Hematopoietic multipotent progenitor cell treated with erythropoietin and hydrocortisone succinate and interleukin-3 and kit ligand, for 4 days (in vitro differentiated cells): ENCODE measurements at places on chromosomes 11 and 22.

GRCh38 chr11:123483058-123483457 is 53.0 kb downstream of the GRAMD1B start:
- no peak for DNase-seq

GRCh38 chr11:127789927-127790326 is 789.4 kb upstream of the KIRREL3 start:
- peak; percentile 65 for DNase-seq

- peak; percentile 49 for DNase-seq
Measured at GRCh38 chr11:72584293-72584938, 89.8 kb downstream of the PDE2A start.

- no peak for DNase-seq
Measured at GRCh38 chr22:38469306-38469781, 1.4 kb downstream of the KDELR3 start.

DNA sequence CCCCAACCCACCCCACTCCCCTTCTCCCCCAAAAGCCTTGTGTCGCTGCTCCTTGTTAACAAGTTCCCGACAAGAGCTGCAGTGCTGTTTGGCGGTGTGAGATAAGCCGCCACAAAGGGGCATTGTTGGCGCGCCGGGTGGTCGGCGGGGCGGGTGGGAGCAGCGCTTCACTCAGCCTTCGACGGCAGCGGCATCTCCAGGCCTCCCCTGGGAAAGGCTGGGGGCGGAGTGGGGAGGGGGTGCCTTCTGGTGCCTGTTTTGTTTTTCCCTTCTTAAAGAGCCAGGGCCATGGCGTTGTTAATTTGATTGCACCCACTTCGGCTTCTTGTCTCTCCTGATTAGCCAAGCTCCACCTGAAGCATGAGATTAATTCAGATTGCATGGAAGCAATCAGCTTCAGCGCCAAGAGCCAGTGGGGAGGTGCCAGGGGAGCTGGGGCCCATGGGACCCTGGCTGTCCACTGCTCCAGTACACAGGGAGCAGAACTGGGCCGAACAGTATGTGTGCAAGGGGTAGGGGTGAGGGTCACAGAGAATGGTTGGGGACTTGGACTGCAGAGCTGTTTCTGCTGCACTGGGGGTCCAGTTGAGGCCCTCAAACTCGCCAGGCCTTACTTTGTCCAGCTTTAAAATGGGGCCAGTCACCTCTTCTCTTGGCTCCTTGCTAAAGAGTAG is 165.1 kb downstream of the CEP164 start:
- DNase-seq: peak; percentile 60

- DNase-seq: no peak
Measured at GRCh38 chr11:92595052-92595451, 370.4 kb downstream of the FAT3 start.

- no peak for DNase-seq
Measured at GRCh38 chr22:26426924-26427323, 2.1 kb upstream of the ASPHD2 start.

GRCh38 chr22:25919452-25919851 is 177.5 kb downstream of the MYO18B start:
- no peak for DNase-seq

- DNase-seq: no peak
Measured at GRCh38 chr11:71384561-71384960, 63.6 kb downstream of the DHCR7 start.

DNA sequence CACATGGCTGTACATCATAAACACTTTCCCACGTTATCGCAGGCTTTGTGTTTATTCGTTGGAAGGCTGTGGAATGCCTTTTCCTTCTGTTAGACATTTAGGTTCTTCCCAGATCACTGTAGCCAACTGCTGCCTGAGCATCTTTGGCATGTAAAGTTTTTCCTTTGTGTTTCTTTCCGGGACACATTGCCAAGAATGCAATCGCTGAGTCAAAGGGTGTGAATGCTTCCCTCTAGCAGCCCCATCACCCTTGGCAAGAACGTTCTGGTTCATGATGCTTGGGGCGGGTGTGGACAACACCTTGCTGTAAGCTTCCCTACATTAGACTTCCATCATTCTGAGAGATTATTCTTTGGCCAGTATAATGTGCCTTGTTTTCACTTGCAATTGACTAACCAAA is 136.2 kb downstream of the OSBP2 start:
- DNase-seq: no peak

GRCh38 chr11:34609850-34610249 is 11.0 kb upstream of the EHF start:
- no peak for DNase-seq

- peak; percentile 51 for DNase-seq
Measured at GRCh38 chr22:41517172-41518047, 26.9 kb downstream of the POLR3H start.

DNA sequence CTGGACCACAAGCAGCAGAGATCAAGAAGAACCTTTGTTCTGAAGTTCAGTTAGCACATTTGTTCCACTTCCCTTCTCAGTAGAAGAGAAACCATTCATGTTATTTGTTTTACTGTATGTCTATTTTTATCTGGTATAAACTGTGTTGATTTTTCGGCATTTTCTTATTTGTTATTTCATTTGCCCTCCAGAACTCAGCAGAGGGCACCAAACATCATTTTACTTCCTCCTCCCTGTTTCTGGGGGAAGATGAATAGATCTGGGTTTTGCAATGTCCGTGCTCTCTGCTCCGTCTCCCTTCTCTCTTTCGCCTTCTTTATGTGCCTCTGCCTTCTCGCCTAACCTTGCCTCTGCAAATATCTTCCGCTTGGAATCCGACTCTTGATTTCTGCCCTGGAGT is 366.9 kb downstream of the NTM start:
- DNase-seq: peak; percentile 31

GRCh38 chr11:1553808-1554594 is 18.1 kb downstream of the DUSP8 start:
- DNase-seq: no peak

DNA sequence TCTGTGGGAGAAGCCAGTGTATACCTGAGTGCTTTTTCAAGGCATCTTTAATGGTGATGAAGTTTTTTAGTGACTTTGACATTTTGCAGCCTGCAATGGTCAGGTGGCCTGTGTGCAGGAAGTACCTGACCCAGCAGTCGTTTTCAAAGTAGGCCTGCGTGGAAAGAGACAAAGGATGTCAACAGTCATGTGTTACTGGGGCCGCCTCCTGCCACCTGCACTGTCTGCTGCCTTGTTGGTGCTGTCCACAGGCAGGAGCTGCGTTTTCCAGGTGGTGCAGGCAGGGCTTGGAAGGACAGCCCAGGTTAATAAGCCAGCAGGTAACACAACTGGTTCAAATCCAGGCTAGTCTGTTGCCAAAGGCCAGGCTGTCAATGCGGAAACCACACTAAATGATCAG is 26.5 kb upstream of the NAP1L4 start:
- no peak for DNase-seq

GRCh38 chr11:69263736-69264052 is 30.3 kb upstream of the MYEOV start:
- no peak for DNase-seq

DNA sequence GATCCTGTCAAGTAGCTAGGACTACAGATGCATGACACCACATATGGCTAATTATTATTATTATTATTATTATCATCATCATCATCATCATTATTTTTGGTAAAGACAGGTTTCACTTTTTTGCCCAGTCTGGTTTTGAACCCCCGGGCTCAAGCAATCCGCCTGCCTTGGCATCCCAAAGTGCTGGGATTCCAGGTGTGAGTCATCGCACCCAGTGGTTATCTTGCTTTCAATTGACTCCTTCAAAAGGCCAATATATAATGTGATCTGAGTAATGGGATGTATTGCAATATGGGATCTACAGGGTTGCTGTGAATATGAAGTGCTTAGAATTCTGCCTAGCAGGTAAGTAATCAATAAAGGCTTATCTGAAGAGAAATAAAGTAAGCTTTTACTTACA is 221.2 kb downstream of the SBF2 start:
- no peak for DNase-seq

GRCh38 chr11:235609-235996 is 539 bp downstream of the SIRT3 start:
- DNase-seq: peak; percentile 59

- no peak for DNase-seq
Measured at GRCh38 chr11:58006940-58007339, 16.7 kb upstream of the OR9Q1 start.

DNA sequence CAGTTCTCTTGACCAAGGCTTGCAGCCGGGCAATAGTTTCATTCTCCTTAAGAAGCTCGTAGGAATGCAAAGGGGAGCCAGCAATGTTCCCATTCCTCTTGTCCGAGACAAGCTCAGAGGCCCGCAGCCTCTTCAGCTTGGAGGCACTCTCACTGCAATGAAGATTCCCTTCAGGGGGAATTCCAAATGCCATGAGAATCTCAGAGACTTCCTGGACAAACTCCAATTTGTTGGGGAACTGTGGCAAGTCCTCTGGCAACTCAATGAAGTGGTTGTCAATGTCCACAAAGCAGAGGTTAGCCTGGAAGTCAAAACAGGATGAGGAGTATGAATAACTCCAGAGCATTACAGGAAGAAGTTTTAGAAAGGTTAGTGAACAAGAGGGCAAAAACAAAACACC is 84.4 kb downstream of the DENND5A start:
- DNase-seq: no peak

- DNase-seq: peak; percentile 45
Measured at GRCh38 chr11:10398525-10398924, 56.5 kb upstream of the AMPD3 start.

GRCh38 chr11:70845591-70846041 is 406.8 kb downstream of the SHANK2 start:
- no peak for DNase-seq

- DNase-seq: no peak
Measured at GRCh38 chr11:35815556-35816315, 128.1 kb upstream of the LDLRAD3 start.

- DNase-seq: no peak
Measured at GRCh38 chr11:119377961-119378667, 3.4 kb downstream of the USP2 start.

DNA sequence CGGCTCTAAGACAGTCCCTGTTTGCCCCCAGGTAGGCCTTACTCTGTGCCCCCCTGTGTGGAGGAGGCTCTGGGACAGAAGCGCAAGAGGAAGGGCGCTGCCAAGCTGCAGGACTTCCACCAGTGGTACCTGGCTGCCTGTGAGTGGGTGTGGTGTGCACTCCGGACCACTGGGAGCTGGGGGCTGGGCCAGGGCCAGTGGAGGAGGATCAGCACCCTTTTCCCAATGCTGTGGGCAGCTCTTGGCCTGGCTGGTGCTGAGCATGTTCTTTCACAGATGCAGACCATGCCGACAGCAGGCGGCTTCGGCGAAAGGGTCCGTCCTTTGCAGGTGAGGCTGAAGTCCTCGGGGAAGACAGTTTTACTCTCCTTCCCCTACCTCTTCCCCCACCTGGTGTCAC is 3.7 kb downstream of the SCO2 start:
- DNase-seq: no peak

- no peak for DNase-seq
Measured at GRCh38 chr11:105975128-105975527, 46.9 kb downstream of the MSANTD4 start.

DNA sequence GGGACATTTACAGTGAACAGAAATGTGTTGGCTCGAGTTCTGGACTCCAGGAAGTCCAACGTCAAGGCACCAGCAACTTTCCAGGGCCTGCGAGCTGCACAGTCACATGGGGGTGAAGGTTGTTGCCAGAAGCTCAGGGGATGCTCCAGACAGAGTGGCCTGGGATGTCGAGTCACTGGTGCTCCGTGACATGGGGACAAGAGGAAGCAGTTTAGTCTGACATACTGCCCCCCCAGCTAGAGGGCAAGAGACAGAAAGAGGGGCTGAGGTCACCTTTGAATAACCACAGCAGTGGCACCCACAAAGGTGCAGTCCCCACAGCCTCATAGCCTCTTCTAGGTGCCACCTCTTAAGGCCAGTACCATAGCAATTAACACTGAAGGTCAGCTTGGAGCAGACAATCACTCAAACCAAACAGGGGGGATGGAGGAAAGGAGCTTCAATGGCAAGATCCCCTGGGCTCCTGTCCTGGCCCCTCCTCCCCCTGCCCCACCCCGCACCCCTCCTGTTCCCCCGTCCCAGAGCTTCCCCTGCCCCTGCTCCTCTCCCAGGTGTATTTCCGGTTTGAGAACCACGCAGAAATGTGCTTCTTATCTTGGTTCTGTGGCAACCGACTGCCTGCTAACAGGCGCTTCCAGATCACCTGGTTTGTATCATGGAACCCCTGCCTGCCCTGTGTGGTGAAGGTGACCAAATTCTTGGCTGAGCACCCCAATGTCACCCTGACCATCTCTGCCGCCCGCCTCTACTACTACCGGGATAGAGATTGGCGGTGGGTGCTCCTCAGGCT is 3.8 kb downstream of the APOBEC3D start:
- DNase-seq: no peak

- DNase-seq: no peak
Measured at GRCh38 chr11:394034-394857, at the start of gene PKP3. Gene PKP3 (plus strand): TSS chr11:394209. CDS start chr11:394293, 84 bp downstream.

DNA sequence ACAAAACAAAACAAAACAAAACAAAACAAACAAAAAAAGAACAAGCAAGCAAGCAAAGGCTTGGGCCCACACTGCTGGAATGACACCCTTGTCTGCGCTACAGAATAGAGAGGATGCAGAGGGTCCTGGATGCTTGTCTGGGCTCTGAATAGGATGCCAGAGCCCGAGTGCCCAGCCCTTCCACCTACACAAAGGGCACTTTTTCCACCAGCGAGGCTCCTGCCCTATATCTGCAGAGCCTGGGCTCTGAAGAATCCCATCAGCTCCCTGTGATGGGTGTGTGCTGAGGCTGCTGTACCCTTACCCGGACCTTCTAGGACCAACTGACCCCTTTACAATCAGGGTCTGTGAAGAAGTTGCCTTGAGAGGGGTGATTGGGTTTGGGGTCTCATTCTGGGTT is 221.2 kb downstream of the DSCAML1 start:
- no peak for DNase-seq

DNA sequence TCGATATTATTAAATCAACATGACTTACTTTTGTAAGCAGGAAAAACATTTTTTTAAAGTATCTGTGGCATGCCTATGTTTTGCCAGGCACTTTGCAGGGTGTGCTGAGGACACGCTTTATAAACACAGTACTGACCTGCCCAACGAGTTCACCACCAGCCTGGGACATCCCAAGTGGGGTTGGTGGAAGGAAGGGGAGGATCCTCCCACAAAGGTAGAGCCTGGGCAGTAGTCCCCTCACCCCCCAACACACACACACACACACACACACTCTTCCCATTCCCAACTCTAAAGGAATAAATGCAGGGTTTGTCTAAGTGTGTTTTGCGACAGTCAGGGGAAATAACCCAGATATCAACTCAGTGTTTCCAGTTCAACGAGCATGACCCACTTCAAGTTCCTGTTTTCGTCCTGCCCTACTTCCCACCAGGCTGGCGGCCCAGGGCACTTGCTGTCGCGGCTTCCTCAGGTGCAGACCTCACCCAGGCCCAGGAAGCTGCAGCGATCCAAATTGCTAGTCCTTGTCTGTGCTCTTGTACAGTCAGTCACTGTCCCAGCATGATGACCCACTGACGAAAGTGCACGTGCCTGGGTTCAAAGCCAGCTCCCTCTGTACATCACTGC is 3.1 kb downstream of the CERK start:
- peak; percentile 71 for DNase-seq

DNA sequence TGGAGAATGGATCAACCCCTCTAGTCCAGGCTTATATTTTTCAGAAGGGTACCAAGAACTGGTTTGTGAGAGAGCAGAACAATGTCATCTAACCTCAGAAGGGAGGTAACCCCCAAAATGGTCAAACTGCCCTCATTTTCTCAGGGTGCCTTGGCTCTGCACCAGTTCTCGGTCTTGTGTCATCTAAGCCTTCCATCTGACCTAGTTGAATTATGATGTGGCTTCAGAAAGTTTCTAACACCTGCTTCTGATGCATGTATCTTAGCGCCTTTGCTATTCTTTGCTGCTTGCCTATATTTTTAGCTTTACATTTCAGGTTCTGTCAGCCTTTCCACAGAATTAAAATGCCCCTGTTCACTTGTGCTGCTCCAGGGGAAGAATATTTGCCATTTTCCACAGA is 91.7 kb upstream of the E2F8 start:
- DNase-seq: no peak
